ENCODE measurements at places on chromosomes 5 and 9.

GRCh38 chr5:107985144-107985543 is 314.4 kb upstream of the EFNA5 start:
- DNase-seq, result no peak

DNA sequence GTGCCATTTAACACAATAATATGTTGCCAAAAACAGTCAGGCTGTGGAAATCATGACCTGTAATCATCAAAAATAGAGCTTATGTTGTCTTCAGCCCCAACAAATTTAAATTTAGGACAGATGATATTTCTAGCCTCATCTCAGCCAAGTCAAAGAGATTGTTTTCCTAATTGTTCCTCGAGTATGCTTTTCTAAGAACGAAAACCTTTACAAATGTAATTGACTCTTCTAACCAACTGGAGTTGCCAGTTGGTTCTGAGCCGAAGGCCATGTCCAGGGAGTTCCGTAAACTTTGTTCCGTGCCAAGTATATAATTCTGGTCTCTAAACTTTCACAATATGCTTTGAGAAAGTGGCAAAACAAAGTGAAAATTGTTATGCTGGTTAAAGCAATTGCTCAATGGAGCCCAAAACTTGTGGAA is 160.8 kb downstream of the CEMIP2 start:
- DNase-seq, result no peak

DNA sequence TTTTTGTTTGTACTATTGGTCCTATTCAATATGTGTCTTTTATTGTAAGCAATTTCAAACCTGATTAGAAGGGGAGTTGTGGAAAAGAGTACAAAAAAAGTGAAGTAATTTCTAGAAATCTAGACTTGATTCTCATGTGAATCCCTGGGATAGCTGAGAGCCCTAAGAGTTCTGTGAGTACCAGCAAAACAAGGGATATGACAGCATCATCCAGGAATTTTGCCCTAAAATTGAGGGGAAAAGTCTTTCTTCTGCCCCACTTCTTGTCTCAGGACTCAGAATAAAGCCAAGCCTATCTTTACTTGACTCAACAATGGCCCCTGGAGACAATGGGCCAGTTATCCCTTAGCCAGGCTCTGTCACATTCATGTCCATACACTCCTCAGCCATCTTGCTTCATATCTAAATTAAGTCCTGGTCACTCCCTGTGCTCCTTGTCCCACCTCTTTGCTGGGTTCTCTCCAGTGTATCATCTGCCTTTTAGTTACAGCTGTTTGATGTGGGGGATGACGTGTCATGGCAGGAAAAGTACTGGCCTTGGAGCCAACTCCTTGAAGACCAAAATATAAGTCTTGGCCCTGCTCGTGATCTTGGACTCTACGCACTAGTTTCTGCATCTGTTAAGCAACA is 81.2 kb downstream of the ADAMTS12 start:
- no peak for DNase-seq

- peak; percentile 55 for DNase-seq
Measured at GRCh38 chr5:133868946-133869518, 99.4 kb downstream of the C5orf15 start.

GRCh38 chr5:140557965-140558364 is 692 bp upstream of the SRA1 start:
- no peak for DNase-seq

- DNase-seq, result peak; percentile 39
Measured at GRCh38 chr9:135500525-135501260, at the start of gene MRPS2. Gene MRPS2, plus strand, starts transcription at chr9:135500682. Its CDS starts 29 bp downstream, at chr9:135500711.
